Stimulated activated CD4-positive, alpha-beta T cell treated with anti-CD3 and anti-CD28 coated beads, Interleukin-12 subunit alpha, Interleukin-12 subunit beta, amount 100 ng/mL, for 4 hours (primary cell): ENCODE measurements at places on chromosomes 7 and 10.

- no peak for DNase-seq
Observed at GRCh38 chr7:21076054-21076453, 289.4 kb upstream of the SP8 start.

- DNase-seq = peak; percentile 73
Observed at GRCh38 chr7:105808703-105809590, 67.5 kb downstream of the ATXN7L1 start.

DNA sequence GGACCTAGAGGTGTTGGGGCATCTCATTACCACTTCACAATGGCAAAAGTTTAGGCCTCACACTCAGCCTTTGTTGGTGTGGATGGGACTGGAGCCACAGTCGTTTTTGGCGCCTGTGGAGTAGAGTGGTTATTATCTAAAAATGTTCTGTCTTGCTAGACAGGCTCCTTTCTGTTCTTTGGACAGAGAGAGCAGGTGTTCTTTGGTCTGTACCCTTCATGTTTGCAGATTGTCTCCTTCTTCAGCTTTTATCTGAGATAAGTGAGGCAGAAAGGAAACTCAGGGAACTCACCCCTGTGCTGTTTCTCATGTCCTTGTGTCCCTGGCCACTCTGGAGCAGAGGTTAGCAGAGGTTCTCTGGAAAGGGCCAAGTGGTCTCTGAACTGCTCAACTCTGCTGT, 103.7 kb downstream of the CCNY start:
- DNase-seq = no peak

- DNase-seq = no peak
Observed at GRCh38 chr7:152860310-152860709, 100.8 kb downstream of the ACTR3B start.

DNA sequence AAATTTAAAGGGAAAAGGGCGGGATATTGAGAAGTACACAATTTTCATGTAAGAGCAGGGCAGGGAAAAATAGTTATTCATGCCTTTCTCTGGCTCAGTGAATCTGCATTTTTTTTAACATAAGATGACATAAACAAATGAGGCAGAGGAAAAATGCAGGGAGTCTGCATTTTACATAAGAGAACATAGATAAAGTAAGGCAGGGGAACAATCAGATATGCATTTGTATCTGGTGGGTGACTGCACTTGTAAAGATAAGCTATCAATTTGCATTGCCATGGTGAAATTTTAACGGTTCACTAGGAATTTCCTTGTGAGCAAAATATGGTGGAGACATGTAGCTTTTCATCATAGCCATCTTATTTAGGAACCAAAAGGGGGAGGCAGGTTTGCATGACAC, 33.5 kb downstream of the ALOX5 start:
- no peak for DNase-seq

DNA sequence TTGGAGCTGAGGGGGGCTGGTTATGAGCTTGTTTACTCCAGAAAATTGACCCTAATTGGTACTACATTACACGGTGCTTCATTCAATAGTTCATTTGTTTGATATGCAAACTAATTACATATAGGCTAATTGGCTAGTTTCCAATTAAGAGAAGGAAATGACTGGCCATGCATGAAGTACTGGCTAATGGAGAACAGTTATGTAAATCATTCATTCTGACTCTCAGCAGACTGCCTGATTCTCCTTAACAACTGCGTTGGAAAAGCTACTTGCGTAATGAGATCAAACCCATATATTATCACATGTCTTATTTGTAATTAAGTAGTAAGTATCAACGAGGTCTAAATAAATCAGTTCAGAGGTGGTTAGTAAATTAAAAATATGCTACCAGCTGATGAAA, 81.8 kb upstream of the CTTNBP2 start:
- DNase-seq = no peak
